A549 treated with RU486 at 1 μM for 4 hours (cell line): ENCODE measurements at places on chromosomes 4 and X. TPM values are rescaled to one million over a fixed set of nuclear protein-coding genes. Genes with fewer than 3 reads are reported as not detected.

The APEX2 gene
- 27.0 to 37.0 TPM (median 34.5 TPM) in 5 replicates for total RNA-seq

The LRIT3 gene
- 0.05 to 0.10 TPM (median 0.06 TPM) in 3 of 5 replicates, not detected in the others for total RNA-seq

The ZDHHC15 gene
- not detected in 5 replicates for total RNA-seq

The RTL3 gene
- total RNA-seq, result 0.05 to 0.07 TPM (median 0.06 TPM) in 3 of 5 replicates, not detected in the others

The SSX4 gene
- total RNA-seq, result not detected in 5 replicates

The GLUD2 gene
- 1.6 to 3.2 TPM (median 3.2 TPM) in 5 replicates for total RNA-seq

The GPR78 gene
- total RNA-seq, result 0.08 to 0.19 TPM in 2 of 5 replicates, not detected in the others

The TAF7L gene
- total RNA-seq, result 0.06 to 0.24 TPM (median 0.22 TPM) in 3 of 5 replicates, not detected in the others

The PLP1 gene
- not detected in 5 replicates for total RNA-seq

The COX7B2 gene
- total RNA-seq, result not detected in 5 replicates

The ATP8A1 gene
- 0.02 to 0.10 TPM (median 0.07 TPM) in 5 replicates for total RNA-seq

The MAGEA8 gene
- not detected in 5 replicates for total RNA-seq

The KLB gene
- 0.06 to 0.18 TPM (median 0.13 TPM) in 5 replicates for total RNA-seq

The CT45A2 gene
- total RNA-seq, result not detected in 5 replicates

The BEX1 gene
- not detected in 5 replicates for total RNA-seq

The RIBC1 gene
- total RNA-seq, result 0.45 to 1.0 TPM (median 0.90 TPM) in 5 replicates

The NPY1R gene
- 0.07 to 0.14 TPM (median 0.13 TPM) in 3 of 5 replicates, not detected in the others for total RNA-seq

The RASSF6 gene
- total RNA-seq, result 0.54 to 1.1 TPM (median 0.90 TPM) in 5 replicates

The CENPVL2 gene
- not detected in 5 replicates for total RNA-seq

The MAP9 gene
- 2.2 to 6.3 TPM (median 5.7 TPM) in 5 replicates for total RNA-seq

The SLC9B1 gene
- total RNA-seq, result 0.10 TPM in 1 of 5 replicates, not detected in the others

The STIM2 gene
- total RNA-seq, result 11.9 to 15.4 TPM (median 12.7 TPM) in 5 replicates

The GUCY1A1 gene
- total RNA-seq, result not detected in 5 replicates

The GSTCD gene
- 4.8 to 6.7 TPM (median 5.4 TPM) in 5 replicates for total RNA-seq

The TEC gene
- 1.3 to 2.1 TPM (median 1.7 TPM) in 5 replicates for total RNA-seq

The NAP1L2 gene
- 0.86 to 1.4 TPM (median 1.2 TPM) in 5 replicates for total RNA-seq

The MTM1 gene
- total RNA-seq, result 6.5 to 8.0 TPM (median 7.2 TPM) in 5 replicates

The PCYT1B gene
- total RNA-seq, result not detected in 5 replicates

The TEX11 gene
- not detected in 5 replicates for total RNA-seq

The VEGFC gene
- total RNA-seq, result 15.8 to 17.5 TPM (median 16.4 TPM) in 5 replicates

The TRIM60 gene
- total RNA-seq, result not detected in 5 replicates

The BEND2 gene
- total RNA-seq, result not detected in 5 replicates

The RBMXL3 gene
- total RNA-seq, result not detected in 5 replicates

The ZNF630 gene
- total RNA-seq, result 0.14 to 0.55 TPM (median 0.37 TPM) in 5 replicates

The FAAH2 gene
- total RNA-seq, result 0.25 TPM in 1 of 5 replicates, not detected in the others

The CTAG1B gene
- not detected in 5 replicates for total RNA-seq

The MAGED4 gene
- total RNA-seq, result 4.3 to 10.6 TPM (median 8.6 TPM) in 5 replicates

The RBMX2 gene
- 26.3 to 34.1 TPM (median 29.4 TPM) in 5 replicates for total RNA-seq

The ADH1A gene
- total RNA-seq, result not detected in 5 replicates

The RHOXF1 gene
- not detected in 5 replicates for total RNA-seq

The NEIL3 gene
- total RNA-seq, result 8.2 to 14.4 TPM (median 11.9 TPM) in 5 replicates

The CEP135 gene
- 3.1 to 7.3 TPM (median 5.3 TPM) in 5 replicates for total RNA-seq

The COX7B gene
- 539 to 698 TPM (median 674 TPM) in 5 replicates for total RNA-seq

The VMA21 gene
- 18.8 to 26.2 TPM (median 22.4 TPM) in 5 replicates for total RNA-seq

The RASGEF1B gene
- total RNA-seq, result 0.25 TPM in 1 of 5 replicates, not detected in the others

The NHSL2 gene
- 0.22 to 0.45 TPM (median 0.32 TPM) in 5 replicates for total RNA-seq

The DCHS2 gene
- total RNA-seq, result 0.03 to 0.05 TPM in 2 of 5 replicates, not detected in the others

The FAM114A1 gene
- total RNA-seq, result 21.9 to 42.4 TPM (median 31.8 TPM) in 5 replicates

The AKAP4 gene
- not detected in 5 replicates for total RNA-seq

The H2BW2 gene
- total RNA-seq, result not detected in 5 replicates

The FRMPD4 gene
- 0.03 to 0.09 TPM (median 0.06 TPM) in 5 replicates for total RNA-seq
